ENCODE measurements at places on chromosomes 11 and 22.

- no peak for DNase-seq
Measured at GRCh38 chr22:19802001-19802893, 41.7 kb downstream of the TBX1 start.

DNA sequence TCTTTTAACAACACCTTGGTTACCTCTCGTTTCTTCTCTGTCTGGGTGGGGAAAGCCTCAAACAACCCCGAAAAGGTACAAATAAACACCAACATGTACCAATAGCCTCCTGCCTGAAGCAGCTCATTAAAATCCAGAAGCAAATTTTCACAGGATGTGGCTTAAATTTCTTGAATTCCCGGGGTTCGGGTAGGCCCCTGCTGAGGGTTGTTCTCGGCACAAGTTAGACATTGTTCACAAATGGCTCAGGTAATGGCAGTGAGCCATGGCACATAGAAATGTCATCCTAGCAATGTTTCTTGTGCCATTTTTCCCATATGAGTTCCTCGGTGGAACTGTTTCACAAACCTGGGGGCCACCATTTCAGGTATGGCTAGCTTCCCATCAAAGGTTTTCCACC is 19.7 kb upstream of the GLYATL1 start:
- DNase-seq: no peak

- DNase-seq: no peak
Measured at GRCh38 chr11:100680070-100680469, 7.0 kb upstream of the ARHGAP42 start.

DNA sequence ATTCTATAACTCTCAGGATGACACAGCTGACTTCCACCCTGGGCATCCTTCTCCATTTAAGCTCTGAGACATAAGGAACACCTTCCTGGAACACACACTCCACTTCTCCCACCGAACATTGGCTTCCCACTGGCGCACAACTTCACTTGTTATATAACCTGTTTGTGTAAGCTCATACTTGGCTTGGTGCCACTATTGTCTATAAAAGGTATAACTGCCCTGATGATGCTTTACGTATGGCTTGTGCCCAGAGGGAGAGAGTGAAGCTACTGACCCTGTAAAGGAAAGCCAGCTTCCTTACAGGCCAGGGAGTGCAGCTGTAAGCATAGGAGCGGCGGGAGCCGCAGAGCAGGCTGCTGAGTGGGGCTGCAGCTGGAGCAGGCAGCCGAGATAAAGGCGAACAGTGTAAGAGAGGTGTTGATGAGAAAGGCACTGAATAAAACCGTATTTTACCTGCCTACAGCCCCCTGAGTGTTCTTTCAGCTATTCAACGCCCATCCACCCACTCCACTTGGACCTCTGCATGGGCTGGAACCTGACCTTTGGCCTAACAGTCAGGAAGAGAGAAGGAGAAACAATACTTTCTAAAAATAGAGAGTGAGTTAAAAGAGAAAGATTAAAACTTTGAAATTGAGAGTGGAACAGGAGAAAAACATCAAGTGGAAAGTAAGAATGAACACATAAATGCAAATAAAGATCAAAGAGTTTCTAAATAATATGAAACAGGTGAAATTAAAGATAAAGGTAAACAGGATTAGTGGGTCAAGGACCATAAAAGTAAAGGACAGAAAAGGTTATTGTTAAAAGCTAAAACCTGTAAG is 252.1 kb upstream of the ARHGAP42 start:
- no peak for DNase-seq

DNA sequence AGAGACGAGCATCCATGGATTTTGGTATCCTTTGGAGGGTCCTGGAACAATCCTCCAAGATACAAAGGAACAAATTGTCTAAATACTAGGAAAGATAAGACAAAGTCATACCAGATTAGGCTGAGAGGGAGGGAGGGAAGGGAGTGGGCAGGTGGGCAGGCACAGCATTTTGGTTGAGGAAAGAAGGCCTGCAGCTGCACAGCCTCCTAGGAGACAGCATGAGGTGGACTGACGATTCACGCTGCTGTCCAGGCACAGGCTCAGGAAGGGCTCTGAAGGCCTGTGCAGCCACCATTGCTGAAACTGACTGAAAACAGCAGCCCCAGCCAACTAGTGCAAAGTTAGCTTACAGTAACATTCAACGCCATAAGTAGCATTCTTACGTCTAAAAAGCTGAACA is 64.7 kb downstream of the PACSIN2 start:
- DNase-seq: no peak

- DNase-seq: no peak
Measured at GRCh38 chr11:128767591-128768001, 73.7 kb downstream of the FLI1 start.

- DNase-seq: no peak
Measured at GRCh38 chr11:41044747-41045146, 414.7 kb downstream of the LRRC4C start.

GRCh38 chr22:37431801-37432707 is 4.8 kb upstream of the ELFN2 start:
- peak; percentile 69 for DNase-seq

DNA sequence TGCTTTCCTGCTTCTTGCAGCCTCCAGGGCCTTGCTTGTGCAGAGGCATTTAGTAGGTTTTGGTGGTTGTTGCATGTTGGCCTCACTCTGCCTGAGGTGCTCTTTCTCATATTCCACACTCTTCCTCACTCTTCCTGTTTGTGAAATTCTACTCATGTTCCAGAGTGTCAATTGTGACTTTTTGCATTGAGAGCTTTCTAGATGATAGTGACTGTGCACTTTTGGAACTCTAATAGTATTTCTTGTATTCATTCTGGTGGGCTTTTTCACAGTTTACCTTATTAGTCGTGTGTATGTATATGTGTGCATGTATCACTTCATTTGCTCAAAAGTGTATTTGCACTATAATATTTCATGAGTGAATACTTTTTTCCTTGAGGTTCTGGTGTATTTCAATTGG is 11.3 kb downstream of the HSD17B12 start:
- DNase-seq: no peak

DNA sequence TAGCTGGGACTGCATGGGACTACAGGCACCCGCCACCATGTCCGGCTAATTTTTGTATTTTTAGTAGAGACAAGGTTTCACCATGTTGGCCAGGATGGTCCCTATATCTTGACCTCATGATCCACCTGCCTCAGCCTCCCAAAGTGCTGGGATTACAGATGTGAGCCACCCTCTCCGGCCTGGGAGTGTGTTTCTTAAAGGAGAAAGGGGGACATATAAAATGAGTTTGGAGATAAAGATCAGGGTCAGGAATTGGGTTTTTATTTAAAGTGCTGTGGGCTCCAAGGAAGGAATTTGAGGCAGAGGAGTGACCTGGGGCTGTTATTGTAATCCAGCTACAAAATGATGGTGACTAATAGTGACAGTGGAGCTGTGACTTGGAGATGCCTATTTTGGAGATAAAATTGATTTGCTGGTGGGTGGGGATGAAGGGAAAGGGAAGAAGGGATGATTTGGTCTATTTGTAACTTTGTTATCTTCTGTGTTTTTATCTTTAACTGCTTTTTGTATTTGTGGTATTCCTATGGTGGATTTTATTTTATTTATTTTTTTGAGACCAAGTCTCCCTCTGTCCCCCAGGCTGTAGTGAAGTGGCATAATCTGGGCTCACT is 5.0 kb downstream of the CRKL start:
- DNase-seq: no peak

DNA sequence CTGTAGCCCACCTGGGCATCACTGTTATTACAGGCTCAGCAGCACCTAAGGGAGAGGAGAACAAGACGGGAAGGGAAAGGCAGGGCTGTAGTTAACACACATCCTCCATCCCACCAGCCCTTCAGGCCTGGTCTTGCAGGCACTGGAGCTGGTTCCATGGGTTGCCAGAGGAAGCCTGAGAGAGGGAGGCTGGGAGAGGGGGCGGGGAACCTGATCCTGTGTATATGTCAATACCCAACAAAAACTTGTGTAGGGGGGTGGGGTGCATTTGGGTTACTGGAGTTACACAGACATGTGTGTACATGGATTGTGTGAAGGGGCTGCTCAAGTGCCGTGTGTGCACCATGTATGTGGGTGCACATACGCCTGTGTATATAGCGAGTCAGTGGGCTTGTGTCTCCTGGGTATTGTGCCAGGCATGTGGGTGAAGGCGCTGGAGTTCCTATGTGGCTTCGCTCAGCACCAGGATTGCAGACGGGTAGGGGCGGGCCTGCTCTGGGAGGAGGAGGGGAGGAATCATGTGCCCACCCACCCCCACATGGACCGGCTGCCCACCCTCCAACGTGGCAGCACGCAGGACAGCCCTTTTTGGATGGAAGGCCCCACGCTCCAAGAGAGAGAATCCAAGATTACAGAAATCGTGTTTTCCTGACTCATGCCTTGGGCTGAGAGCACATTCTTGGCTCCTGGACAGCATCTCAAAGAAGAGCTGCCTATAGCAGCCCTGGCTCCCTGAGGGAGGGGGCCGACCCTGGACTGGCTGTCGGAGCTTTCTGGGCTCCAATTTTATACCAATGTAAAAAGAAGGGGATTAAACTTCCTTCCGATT is 4.2 kb upstream of the SERPINH1 start:
- no peak for DNase-seq

GRCh38 chr11:128728767-128729587 is 35.1 kb downstream of the FLI1 start:
- DNase-seq: no peak

- no peak for DNase-seq
Measured at GRCh38 chr22:45413013-45413367, 409 bp downstream of the SMC1B start.

- DNase-seq: no peak
Measured at GRCh38 chr22:22125579-22126468, 118.8 kb upstream of the VPREB1 start.

GRCh38 chr22:30649430-30650007 is 13.9 kb downstream of the SLC35E4 start:
- DNase-seq: peak; percentile 70

GRCh38 chr11:1881442-1882264 is 10.0 kb downstream of the PRR33 start:
- DNase-seq: no peak

DNA sequence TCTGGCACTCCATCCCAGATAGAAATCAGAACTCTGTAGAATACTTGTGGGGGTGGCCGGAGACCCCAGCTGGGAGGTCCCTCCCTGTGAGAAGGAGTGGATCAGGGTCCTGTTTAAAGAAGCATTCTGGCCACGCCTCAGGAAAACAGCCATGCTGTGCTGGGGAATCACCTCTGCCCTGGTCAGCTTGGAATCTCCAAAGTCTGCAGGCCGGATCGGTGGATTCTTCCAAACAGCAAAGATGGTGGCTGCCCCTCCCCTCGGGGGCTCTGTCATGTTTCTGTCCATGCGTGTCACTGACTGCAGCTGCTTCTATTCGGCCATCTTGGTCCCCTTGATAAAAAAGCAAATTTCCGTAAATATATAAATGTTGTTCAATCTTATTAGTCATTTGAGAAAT is 365.9 kb downstream of the JRKL start:
- DNase-seq: no peak

DNA sequence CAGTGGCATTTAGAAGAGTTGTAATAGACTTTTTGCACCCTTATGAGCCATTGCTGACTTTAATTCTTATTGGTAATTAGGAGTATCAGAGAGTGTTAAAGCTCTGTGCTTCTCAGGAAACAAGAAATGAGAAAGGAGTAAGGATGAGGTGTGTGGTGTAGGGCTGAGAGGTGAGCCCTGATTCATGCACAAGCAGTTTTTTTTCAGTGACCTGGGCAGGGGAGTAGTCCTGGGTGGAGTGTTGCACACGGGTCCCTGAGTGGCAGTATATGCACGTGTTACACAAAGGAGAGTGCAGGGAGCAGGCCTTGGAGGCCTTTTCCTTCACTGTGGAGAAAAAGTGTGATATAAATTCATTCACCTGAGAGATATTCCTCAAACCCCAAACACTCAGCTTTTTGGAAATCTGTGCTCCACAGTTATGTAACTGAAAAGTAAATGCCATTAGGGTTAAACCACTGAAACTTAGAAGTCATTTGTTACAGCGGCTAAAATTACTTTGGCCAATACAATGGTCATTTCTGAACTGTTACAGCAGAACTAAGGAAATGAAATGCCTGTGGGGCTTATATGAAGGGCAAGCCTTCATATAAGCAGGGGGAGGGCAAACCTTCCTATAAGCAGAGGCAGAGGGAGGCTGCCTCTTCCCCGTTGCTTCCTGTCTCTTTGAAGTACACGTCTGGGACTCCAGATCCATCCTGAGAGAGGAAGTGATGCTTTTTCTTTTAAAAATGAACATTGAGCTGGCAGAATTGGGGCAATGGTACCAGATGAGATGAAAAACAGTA is 62.6 kb upstream of the OLFML1 start:
- no peak for DNase-seq

DNA sequence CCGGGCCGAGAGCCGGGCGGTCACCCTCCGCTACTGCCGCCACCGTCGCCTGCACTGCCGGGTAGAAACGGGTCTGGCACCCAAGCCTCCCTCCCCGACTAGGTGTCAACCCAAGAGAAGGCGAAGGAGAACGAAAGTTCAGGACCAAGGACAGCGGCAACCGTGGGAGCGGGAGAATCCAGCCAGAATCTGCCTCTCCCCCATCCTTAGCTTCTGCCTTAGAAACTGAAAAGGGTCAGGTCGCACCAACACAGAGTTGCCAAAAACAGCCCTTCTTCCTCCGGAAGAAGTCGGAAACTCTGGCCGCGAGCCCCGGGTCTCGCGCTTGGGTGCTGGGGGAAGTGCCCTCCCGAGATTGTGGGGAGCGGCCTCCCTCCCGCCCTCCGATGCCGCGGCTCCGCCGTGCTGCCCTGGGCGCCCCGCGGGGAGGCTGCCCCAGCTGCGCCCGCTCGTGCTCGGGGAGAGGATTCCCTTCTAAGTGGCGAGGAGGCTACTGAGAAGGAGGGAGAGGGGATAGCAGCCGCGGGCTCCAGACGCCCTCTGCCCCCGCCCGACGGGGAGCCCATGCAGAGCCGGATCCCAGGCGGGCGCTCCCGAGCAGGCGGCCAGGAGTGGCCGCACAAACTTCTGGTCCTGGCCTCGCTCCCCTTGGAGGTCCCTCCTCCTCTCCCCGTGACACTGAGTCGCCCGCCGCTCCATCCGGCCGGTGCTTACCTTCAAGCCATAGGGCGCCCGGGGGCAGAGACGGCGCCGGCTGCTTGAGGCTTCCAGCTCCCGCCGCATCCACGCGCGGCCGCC is 637 bp downstream of the DRD2 start:
- peak; percentile 42 for DNase-seq

DNA sequence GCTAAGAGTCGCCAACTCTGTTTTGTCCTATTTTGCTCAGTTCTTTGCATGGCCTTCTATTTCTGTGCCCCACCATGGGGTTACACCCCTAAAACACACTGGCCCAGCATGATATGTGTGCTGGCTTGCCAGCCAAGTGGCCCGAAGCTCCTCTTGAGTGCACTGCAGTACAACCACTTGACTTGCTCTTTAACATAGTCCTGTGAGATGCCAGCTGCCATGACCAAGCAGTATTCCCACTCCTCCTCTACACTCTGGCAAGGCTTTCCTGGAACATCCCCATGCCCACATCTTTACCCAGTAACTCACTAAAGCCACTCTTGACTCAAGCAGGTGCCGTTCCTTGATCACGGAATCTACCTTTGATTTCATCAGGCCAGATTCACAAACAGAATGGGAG is 102.9 kb upstream of the GAL start:
- DNase-seq: no peak

- DNase-seq: no peak
Measured at GRCh38 chr11:7573193-7573557, 59.4 kb downstream of the PPFIBP2 start.

- peak; percentile 45 for DNase-seq
Measured at GRCh38 chr11:2681408-2682145, 18.2 kb downstream of the KCNQ1OT1 start.

- DNase-seq: no peak
Measured at GRCh38 chr11:57546451-57546850, 9.1 kb downstream of the SMTNL1 start.

Data from KBM-7 (cell line).